Myocyte (in vitro differentiated cells): ENCODE measurements at places on chromosomes 3 and 15. TPM values are rescaled to one million over a fixed set of nuclear protein-coding genes. Genes with fewer than 3 reads are reported as not detected.
A peak's percentile ranks its signal among the peaks of the same experiment; 100 is the strongest.

DNA sequence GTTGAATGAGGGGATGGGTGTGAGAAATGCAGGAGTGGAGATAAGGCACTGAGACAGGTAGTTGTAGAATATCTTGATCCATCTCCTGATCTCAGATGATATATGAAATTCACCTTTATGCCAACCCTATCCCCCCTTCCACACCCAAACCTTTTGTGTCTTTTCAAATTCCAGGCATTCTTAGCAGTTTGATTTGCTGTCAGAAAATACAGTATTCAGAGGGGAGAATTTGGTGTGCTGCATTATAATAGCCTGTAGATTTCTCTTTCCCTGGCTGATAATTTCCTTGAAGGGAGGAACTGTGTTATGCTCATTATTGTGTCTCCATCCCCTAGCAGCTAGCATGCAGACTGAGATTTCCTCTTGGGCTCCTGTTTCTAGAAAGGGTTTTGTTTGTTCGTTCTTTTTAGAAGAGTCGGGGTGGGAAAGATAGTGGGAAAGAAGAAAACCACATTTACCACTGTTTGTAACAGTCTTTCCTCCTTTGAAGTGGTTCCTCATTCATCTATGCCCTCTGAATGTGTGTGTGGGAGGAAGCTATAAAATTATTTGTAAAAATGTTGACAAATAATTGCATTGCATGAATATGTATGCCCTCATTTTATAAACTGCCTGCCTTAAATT, 373.4 kb downstream of the DIPK2A start:
- no peak for DNase-seq

The BFSP2 gene
- total RNA-seq: not detected in 2 replicates

DNA sequence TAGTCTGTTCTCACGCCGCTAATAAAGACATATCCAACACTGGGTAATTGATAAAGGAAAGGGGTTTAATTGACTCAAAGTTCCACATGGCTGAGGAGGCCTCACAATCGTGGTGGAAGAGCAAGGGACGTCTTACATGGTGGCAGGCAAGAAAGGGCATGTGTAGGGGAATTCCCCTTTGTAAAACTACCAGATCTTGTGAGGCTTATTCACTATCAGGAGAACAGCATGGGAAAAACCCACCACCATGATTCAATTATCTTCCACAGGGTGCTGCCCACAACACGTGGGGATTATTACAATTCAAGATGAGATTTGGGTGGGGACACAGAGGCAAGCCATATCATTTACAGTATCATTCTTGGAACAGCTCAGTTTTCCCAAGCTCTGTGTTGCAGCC, 268.0 kb downstream of the SUCLG2 start:
- DNase-seq: no peak

DNA sequence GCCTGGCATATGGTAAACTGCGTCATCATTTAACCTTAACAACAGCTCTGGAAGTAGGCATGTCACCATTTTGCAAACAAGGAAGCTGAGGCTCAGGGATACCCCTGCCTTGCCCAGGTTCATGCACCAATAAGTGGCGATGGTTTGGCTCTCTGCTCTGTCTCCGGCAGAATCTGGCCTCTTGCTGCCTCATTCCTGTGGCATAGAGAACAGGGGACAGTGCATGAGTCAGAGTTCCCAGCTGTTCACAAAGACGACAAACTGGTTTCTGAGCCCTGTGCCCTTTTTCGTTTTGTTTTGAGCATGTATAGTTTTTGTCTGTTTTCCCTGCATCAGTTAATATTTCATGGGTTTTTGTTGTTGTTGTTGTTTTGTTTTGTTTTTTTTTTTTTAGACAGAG, 236.8 kb downstream of the OPA1 start:
- DNase-seq: peak; percentile 92

DNA sequence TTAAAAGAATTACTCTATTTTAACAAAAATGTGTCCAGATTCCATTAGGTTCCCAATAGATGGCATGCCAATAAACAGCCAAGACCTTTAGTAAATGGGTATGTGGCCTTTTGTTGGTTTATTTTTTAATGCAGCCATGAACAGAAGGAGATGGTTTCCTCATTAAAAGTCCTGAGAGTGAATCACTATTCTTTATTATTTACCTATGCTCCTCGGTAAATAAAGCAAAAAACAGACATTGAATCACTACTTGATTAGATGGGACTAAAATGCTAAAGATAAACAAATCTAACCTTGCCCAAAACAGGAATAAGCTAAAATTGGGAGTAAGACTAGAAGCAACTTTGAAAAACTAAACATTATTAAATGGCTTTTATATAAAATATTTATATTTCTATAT, 94.2 kb downstream of the TNIK start:
- DNase-seq: no peak

The CTXN2 gene
- not detected in 2 replicates for total RNA-seq

DNA sequence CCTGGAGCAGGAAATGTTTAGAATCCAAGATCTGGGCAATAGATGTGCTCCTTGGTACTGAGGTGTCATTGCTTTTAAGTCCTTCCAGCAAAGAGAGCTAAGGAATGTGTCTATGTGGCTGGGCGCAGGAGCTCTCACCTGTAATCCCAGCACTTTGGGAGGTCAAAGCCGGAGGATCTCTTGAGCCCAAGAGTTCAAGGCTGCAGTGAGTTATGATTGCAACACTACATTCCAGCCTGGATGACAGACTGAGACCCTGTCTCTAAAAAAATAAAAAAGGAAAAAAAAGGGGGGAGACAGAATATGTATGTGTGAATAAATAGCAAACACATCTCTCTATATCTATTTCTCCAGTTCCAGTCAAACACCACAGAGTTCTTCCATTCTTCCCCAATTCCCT, 4.3 kb upstream of the GPR62 start:
- no peak for DNase-seq

The CHL1 gene
- under 0.01 TPM in 1 of 2 replicates, not detected in the other for total RNA-seq

GRCh38 chr15:90106522-90107117, 4.4 kb upstream of the IDH2 start:
- peak; percentile 92 for DNase-seq

- no peak for DNase-seq
Observed at GRCh38 chr3:21509731-21510470, 241.1 kb downstream of the ZNF385D start.

DNA sequence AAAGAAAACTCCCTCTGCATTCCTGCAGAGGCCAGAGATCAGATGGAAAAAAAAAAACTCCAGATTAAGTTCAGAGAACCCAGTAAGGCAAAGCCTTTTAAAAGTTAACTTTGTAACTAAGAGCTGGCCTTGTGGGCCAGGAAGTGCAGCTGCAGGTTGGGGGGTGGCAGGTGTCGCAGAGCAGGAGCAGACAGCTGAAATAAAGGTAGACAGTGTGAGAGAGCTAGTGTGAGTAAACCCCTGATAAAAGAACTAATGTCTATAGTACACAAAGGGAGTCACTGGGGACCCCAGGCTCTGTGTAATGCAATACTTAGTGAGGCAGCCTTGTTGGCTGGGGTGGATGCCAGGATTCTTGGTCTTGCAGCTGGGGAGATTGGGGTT, 42.1 kb downstream of the PPCDC start:
- DNase-seq: peak; percentile 73

GRCh38 chr3:61780455-61781228, 219.3 kb downstream of the PTPRG start:
- no peak for DNase-seq

DNA sequence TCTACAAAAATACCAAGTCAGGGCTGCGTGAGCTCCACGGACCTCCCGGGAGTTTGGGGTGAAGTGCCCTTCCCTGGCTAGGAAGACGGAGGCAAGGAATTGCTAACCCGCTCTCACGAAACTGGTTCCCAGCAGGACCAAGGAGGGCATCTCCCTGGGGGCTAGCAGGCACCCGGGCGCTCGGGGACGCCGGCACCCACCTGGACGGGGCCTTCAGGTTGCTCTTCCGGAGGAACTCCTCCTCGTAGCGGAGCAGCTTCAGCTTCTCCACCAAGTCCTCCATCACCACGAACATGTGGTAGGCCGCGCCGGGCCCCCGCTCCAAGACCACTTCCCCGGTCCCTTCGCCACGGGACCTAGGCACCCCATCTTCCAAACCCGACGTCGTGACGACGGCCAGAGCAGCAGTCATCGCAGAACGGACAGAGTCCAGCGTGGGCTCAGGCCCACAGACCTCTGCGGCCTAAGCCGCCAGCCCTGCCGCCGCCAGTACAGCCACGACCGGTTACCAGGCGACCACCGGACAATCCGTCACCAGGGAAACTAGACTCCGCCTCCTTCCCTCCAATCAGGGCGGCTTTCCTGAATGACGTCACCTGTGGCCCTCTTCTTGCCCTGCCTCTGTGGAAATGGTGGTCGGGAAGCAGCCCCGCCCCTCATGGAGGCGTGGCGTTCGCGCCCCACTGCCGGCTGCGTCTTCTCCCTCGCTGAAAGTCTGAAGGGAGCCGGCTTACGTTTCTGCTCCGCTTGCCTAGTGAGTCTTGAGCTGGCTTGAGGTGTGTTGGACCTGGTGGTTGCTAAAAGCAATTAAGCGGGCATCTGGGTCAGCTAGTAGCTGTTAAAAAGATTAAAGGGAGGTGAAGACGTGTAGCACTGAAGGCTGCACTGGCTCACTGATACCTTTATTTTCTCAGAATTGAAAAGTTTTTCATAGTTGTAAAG, at the start of gene IFT57:
Gene IFT57 (minus strand): TSS at position 514 of the 942 bp plus-strand sequence. CDS start 102 bp downstream, at position 412.
- DNase-seq: peak; percentile 99

The CPB1 gene
- 0.56 and 0.57 TPM in 2 replicates for total RNA-seq

The EPHA6 gene
- total RNA-seq: not detected in 2 replicates

- no peak for DNase-seq
Observed at GRCh38 chr3:185283374-185283935, 29.6 kb upstream of the EHHADH start.

The BRPF1 gene
- 12.7 and 13.4 TPM in 2 replicates for total RNA-seq

- DNase-seq: peak; percentile 33
Observed at GRCh38 chr15:65101411-65101890, 13.5 kb downstream of the UBAP1L start.

- DNase-seq: no peak
Observed at GRCh38 chr3:78455712-78456433, 1311.9 kb downstream of the ROBO1 start.
